ENCODE measurements at places on chromosomes 11 and 22.

DNA sequence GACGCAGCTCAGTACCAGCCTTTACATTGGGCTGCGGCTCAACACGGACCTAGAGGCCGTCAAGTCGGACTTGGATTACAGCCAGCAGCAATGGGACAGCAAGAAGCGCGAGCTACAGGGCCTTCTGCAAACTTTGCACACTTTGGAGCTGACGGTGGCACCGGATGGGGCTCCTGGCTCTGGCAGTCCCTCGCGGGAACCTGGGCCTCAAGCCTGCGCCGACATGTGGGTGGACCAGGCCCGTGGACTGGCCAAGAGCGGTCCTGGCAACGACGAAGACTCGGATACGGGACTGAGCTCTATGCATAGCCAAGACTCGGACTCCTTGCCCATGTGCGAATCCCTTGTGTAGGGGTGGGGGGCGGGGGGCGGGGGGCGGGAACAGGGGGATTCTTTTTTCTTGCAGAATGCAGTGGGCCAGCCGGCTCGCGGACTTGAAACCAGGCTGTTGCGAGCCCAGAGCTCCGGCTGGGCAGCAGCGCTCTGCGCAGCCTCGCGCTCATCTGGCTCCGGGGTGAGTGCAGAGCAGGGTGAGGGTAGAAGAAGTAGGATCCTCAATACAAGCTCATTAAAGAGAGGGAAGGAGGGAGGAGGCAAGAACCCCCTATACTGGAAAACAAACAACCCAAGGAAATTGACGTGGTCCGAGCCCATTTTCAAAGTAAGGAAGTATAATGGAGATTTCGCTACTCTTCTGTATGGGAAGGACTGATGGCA is 1.8 kb downstream of the RASSF10 start:
- DNase-seq, result no peak

- no peak for DNase-seq
Measured at GRCh38 chr11:72673943-72674828, at the start of gene PDE2A. TSS of gene PDE2A (minus strand) at chr11:72674422. CDS start at chr11:72674207, 215 bp downstream.

GRCh38 chr22:50720301-50721256 is 17.4 kb upstream of the ACR start:
- DNase-seq, result no peak

DNA sequence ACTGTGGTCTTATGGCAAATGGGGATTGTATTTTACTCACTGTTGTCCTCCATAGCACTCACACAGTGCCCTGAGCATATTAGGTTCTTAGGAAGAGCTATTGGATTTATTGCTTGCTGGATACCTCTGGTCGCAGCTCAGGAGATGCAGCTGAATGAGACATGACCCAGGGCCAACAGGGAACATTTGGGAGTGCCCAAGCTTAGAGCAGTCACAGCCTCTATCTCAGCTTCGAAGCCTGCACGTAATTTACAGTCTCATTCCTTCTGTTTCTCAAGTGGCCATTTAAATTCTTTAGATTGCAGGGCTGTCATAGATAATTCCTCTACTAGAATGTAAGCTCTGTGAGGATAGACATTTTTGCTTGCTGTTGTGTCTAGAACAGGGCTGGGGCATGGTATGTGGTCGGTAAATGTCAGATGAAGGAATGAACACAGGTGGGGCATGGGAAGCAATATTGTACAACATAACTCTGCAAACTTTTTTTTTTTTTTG is 192.8 kb downstream of the GRIK4 start:
- DNase-seq, result no peak

GRCh38 chr11:10379426-10379825 is 74.6 kb downstream of the ADM start:
- DNase-seq, result no peak

GRCh38 chr22:37275622-37276021 is 6.7 kb upstream of the CYTH4 start:
- no peak for DNase-seq

DNA sequence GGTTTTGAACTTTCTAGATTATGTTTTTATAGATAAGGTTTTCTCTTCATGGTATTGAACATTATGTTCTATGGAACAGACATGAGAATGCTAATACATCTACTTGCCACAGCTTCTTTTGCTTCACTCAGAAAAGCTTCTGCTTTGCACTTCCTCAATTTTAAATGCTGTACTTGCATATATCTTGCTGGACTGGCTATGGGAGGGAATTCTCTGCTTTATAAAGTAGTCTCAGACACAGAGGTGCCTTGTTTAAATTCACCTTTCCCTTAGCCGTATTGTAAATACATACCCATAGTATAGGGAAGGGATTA is 173.9 kb downstream of the DDX10 start:
- no peak for DNase-seq

GRCh38 chr22:35315855-35316745 is 16.4 kb downstream of the TOM1 start:
- DNase-seq, result no peak

GRCh38 chr11:22192289-22192641 is 620 bp upstream of the ANO5 start:
- peak; percentile 16 for DNase-seq

DNA sequence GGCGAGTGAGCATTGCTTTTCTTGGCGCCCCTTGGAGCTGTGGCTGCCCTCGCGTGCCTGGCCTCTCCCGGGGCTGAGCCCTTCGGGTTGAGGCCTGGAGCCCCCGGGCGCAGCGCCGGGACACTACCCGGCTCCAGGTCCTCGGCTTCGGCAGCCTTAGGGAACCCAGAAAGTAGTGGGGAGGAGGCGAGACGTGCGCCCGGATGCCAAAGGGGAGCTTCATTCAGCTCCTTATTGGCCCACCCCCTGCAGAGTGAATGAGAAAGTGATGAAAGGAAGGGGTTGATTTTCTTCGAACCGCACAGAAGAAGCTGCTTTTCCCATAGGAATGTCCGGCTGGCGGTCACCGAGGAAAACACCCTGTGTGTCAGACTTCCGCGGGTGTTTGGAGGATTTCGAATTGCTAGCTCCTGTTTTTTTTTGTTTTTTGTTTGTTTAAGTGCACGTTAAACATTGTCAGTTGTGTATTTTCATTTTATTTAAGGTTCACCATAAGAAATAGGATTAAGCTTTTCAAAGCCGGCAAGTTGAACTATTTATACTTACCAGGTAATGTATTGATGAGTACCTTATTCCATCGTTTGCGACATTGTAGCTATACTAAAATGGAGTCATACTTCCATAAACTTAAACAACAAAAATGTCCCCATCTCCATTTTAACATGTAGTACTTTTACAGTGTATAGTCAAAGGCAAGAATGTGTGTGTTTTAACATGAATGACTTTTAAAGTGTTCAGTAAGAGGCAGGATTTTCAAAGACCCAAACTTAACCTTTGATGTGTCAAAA is 841 bp upstream of the EIF4G2 start:
- DNase-seq, result peak; percentile 34

GRCh38 chr11:12556788-12557384 is 117.3 kb upstream of the TEAD1 start:
- peak; percentile 52 for DNase-seq

GRCh38 chr11:21567645-21568290 is 625.1 kb upstream of the ANO5 start:
- no peak for DNase-seq

- DNase-seq, result no peak
Measured at GRCh38 chr11:76206327-76207081, at the start of gene WNT11. TSS of gene WNT11 (minus strand) at chr11:76206502. CDS start at chr11:76206407, 95 bp downstream.

DNA sequence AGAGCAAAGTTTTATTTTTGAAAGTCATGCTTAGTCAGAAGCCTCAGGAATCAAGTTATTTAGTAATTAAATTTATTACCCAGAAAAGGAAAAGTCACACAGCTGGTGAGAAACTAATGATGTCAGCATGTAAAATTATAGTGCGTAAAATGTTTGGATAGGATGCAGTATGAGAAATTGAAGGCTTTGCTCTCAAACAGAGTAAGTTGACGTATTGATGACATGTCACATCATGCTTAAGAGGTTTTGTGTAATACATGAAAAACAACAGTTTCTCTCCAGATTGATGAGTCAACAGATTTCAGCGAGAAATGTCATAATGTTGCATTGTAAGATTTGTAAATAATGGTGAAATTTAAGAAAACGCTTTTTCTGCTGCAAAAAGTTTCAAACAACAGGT is 769.8 kb downstream of the METTL15 start:
- DNase-seq, result no peak

GRCh38 chr11:112634551-112634950 is 326.7 kb upstream of the NCAM1 start:
- no peak for DNase-seq

DNA sequence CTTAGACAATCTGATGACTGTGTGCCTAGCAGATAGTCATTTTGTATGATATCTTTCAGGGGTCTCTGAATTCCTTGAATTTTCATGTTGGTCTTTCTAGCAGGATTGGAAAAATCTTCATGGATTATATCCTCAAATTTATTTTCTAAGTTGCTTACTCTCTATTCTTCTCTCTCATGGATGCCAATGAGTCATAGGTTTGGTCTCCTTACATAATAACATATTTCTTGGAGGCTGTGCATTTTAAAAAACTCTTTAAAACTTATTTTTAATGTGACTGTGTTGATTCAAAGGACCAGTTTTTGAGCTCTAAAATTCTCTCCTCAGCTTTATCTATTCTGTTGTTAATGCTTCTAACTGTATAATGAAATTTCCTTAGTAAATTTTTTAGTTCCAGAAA is 198.7 kb downstream of the AASDHPPT start:
- no peak for DNase-seq

DNA sequence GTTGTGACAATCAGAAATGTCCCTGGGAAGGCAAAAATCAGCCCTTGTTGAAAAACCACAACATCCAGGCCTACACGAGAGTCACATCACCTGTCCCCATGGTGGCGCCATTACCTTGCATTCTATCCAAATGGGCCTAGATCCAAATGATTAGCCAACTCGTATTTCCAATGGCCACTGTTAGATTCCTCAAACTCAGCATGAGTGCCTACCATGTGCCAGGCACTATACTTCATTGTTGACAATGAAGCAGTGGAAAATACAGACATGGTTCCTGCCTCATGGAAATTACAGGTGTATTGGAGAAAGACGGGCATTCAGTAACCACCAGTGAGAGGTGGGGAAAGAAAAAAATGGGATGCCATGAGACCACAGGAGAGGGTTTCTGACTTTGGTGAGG is 29.8 kb upstream of the CREB3L1 start:
- DNase-seq, result peak; percentile 14

GRCh38 chr11:614623-615503 is 887 bp downstream of the IRF7 start:
- DNase-seq, result no peak

- DNase-seq, result no peak
Measured at GRCh38 chr11:15971215-15971546, 385.2 kb downstream of the SOX6 start.

DNA sequence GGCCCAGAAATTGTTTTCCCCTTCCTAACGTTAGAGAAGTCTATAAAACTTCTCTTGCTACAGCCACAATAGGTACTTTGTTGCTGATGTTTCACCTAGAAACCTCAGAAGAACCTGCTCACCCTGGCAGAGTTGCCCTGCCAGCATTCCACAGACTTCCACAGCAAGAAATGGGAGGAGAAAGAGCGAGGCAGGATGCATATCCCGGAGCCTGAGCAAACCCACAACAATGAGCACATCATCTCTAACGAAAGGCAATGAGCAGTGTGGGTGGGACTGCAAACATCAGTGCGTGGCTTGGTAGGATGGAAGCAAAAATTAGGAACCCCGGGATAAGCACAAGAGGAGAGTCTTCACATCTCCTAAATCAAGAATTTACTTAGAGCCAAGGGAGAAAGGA is 892.3 kb downstream of the OPCML start:
- DNase-seq, result no peak

- DNase-seq, result no peak
Measured at GRCh38 chr11:111801135-111801534, 34.9 kb upstream of the PPP2R1B start.

DNA sequence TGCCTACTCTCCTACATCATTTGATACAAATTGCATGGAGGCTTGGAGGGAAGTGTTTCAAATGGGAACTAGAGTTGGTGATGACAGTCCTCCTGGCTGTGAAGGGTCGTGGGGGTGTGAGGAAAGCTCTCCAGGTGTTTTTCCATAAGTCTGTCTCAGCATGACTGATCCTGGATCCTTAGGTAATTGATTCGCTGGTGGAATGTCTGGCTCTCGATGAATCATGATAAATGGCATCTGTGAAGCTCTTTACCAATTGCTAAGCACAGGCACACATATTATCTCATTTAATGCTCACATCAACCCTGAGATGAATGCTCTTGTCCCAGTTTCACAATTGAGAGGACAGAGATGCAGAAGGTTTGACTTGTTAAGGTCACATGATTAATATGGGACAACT is 107.5 kb downstream of the PKNOX2 start:
- no peak for DNase-seq

- no peak for DNase-seq
Measured at GRCh38 chr11:34530545-34531234, 17.1 kb upstream of the ELF5 start.

- no peak for DNase-seq
Measured at GRCh38 chr11:102589047-102589459, 36.1 kb downstream of the MMP20 start.

DNA sequence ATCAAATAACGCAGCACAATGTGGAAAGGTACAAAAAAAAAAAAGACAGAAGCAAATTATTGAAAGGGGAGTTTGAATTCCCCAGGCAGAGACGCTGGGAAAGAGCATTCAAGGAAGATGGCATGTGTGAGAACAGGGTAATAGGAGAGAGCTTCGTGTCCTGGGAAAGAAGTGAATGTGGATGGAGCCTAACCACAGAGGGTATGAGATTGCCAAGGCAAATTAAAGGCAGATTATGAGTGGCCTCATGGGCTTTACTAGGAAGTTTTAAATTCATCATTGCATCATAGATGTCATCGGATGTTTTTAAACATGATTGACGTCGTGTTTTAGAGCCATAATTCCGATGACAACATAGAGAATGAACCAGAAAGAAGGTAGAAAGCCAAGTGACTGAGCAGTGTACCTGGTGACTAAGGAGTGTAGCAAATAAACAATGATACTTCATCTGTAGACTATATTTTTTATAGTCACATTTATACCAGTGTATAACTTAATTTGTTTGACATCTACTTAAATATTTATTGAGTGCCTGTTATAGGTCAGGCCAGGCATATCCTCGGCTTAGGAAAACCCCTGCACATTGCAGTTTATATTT is 151.4 kb downstream of the MSANTD4 start:
- no peak for DNase-seq

GRCh38 chr22:41603873-41604332 is 14.3 kb upstream of the PMM1 start:
- DNase-seq, result no peak

- DNase-seq, result no peak
Measured at GRCh38 chr22:24386937-24387471, 40.4 kb upstream of the ADORA2A start.

DNA sequence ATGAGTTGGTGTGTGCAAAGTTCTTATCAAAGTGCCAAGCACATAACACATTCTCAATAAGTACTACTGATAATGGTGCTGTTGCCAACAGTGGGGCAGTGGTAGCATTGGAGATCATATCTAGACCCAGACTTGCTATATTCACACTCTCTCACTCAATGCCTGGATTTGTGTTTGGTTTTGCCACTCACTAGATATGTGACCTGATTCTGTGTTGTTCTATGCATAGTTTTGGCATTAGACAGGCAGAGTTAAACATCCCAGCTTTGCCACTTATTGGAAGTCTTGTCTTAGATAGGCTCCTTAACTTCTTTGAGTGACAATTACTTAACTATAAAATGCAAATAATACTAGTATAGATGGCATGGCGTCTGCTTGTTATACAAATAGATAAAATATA is 642.6 kb upstream of the CCDC179 start:
- no peak for DNase-seq

Measured in SW 1271 (cell line).